Uterus (tissue), 4 donors: ENCODE measurements at places on chromosomes 13 and 19. TPM values are rescaled to one million over a fixed set of nuclear protein-coding genes. Genes with fewer than 3 reads are reported as not detected.

C2CD4C gene
- not detected for total RNA-seq

DNA sequence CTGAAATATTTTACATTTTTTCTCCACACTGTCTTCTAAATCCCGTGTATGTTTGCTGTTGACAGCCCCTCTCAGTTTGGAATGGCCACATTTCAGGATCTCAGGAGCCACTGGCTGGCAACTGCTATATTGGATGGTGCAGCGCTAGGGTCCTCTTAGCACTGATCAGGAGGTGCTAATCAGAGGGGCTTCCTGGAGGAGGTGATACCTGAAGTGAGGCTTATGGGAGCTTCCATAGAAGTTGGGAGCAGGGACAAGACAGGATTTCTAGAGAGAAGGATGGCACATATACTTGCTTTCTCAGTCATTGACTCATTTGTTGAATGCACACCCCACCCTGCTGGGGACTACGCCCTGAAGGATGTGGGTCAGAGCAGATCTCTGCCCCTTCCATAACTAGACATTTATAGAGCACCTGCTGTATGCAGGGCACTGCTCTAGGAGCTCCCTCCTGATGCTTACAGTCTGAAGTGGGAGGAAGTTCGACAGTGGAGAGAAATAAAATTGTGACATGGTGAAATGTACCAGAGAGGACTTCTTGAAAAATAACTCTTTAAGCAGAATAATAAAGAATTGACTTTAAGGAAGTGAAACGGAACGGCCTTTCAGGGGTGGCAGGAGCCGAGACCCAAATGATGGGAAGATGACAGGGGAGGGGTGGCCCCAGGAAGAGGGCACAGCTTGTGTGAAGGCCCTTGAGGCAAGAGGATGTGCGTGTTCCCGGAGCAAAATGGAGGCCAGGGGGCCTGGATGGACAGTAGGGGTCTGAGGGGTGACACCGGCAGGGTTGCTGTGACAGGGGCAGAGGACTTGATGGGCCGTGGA, 13.1 kb downstream of the AP2A1 start:
- no peaks in the 10 kb centered on the region for H3K27me3 ChIP-seq
- H3K27ac ChIP-seq, result no peak overlapping the region
- no peak for DNase-seq
- H3K36me3 ChIP-seq, result no peaks in the 10 kb centered on the region
- H3K4me1 ChIP-seq, result no peaks in the 10 kb centered on the region

DNA sequence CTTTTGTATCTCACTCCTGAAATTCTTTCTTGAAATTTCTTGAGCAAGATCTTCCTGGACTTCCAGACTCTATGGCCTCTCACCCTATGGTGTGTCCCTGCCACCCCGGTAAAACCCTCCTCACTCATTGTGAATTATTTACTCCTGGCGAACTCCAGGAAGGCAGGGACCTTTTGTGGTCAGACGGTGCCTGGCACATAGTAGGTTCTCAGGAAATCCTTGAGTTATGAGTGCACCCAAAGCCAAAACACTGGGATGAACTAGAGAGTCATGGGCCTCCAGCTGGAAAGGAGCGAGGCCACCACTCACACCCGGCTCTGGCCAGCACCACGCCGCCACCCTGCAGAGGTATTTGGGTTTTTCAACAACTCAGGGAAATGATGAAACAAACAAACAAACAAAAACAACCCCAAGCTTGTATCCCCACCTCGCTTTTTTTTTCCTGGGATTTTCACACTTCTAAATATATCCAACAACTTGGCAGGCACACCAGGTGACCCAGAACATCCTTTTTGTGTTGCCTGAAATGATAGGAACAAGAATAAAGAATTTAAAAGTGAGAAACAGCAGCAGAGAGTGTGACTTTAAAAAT, 11.2 kb downstream of the HPN start:
- no peaks in the 10 kb centered on the region for H3K4me1 ChIP-seq
- H3K27me3 ChIP-seq, result no peaks in the 10 kb centered on the region
- DNase-seq, result no peak
- no peak overlapping the region for H3K27ac ChIP-seq

GRCh38 chr13:98285317-98285716, 108.2 kb upstream of the RNF113B start:
- H3K27me3 ChIP-seq, result no peaks in the 10 kb centered on the region
- H3K36me3 ChIP-seq, result no peaks in the 10 kb centered on the region
- H3K4me1 ChIP-seq, result no peaks in the 10 kb centered on the region

- H3K4me3 ChIP-seq, result no peak overlapping the region
- DNase-seq, result no peak
- no peaks in the 10 kb centered on the region for H3K36me3 ChIP-seq
- H3K27ac ChIP-seq, result no peak overlapping the region
These were observed 156.2 kb downstream of the COG6 start for GRCh38 chr13:39811696-39812095.

ZNF345 gene
- total RNA-seq, result 15.9 TPM
